ENCODE measurements at places on chromosomes 1 and 21. TPM values are rescaled to one million over a fixed set of nuclear protein-coding genes. Genes with fewer than 3 reads are reported as not detected.

The KLHDC9 gene
- polyA plus RNA-seq: 21.5 TPM

The OR6K3 gene
- 0.08 TPM for polyA plus RNA-seq

The ACOT11 gene
- polyA plus RNA-seq: 15.8 TPM

The CLCA1 gene
- polyA plus RNA-seq: not detected

The AIRE gene
- polyA plus RNA-seq: 0.19 TPM

The SPRR2E gene
- polyA plus RNA-seq: not detected

The NPHS2 gene
- 431 TPM for polyA plus RNA-seq

The RCSD1 gene
- polyA plus RNA-seq: 14.8 TPM

DNA sequence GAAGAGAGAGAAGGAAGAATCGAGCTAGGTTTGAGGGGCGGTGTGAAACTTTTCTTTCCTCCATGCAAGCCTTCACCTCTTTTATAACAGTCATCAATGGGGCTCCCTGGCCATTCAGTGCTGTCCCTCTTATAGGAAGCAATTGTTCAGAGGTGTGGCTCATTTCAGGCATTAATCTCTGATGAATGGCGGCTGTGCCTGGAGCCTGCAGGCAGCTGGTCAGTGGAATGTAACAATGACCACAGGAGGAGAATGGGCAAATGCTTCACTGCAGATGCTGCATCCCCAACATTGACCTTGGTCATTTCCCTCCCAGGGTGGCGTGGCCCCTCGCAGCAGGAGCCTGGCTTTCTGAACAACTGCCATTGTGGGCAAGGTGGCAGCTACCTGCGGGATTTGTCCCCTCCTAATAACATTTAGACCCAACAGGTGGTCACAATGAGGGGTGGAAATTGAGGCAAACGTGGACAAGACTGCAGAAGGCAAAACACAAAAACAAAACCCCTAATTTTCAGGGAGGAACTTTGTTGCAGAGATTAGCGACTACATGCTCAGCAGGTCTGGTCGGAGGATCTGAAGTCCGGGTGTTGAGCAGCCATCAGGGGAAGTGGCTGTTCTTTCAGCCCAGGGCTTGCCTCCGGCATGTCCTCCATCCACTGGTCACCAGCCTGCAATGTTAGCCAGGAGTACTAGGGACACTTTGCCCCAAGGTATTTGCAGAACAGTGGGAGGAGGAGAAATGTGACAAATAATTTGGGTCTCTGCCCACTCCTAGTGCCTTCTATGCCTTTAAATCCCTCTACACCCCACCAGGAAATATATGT is 97.3 kb upstream of the PAXBP1 start:
- DNase-seq: no peak

DNA sequence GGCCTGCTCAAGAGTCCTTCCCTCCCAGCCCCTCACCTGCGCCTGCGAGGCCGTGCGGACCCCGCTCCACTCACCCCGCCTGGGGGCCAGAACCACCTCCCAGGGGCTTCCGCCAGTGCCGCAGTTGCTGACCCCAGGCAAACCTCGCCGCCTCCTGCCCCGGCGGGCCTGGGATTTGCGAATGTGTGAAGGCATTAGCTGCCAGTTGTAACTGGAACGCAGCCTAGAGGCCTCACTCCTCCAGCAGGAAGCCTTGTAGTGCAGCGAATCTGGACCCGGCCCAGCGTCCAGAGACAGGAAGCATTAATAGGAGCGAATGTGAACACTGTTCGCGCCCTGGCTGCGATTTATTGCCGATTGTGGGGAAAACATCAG is 140.9 kb upstream of the ARHGEF16 start:
- DNase-seq: peak; percentile 79

GRCh38 chr1:94092210-94092613 is 28.7 kb downstream of the ABCA4 start:
- DNase-seq: no peak

GRCh38 chr21:35915030-35915429 is 145.3 kb downstream of the SETD4 start:
- no peak for DNase-seq

DNA sequence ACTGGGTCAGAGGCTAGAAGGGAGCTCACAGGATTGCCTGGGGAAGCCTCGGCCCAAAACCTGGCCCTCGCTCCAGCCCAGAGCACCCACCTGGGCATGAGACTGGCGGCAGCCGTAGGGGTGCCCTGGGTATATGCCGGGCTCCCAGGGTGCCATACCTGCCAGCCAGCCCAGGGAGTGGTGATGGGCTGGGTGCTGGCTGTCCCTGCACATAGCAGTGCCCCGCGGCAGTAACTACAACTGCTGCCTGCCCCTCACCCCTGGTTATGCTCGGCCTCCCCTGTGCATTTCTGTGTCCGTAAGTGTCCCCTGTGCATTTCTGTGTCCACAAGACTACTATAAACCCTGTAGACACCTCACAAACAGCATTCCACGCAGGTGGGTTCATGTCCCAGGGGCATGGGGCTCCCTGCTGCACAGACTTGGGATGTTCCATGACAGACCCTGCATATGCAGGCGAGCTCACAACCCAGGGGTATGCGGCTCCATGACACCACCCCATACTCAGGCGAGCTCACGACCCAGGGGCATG is 5.8 kb upstream of the SPATC1L start:
- DNase-seq: no peak

DNA sequence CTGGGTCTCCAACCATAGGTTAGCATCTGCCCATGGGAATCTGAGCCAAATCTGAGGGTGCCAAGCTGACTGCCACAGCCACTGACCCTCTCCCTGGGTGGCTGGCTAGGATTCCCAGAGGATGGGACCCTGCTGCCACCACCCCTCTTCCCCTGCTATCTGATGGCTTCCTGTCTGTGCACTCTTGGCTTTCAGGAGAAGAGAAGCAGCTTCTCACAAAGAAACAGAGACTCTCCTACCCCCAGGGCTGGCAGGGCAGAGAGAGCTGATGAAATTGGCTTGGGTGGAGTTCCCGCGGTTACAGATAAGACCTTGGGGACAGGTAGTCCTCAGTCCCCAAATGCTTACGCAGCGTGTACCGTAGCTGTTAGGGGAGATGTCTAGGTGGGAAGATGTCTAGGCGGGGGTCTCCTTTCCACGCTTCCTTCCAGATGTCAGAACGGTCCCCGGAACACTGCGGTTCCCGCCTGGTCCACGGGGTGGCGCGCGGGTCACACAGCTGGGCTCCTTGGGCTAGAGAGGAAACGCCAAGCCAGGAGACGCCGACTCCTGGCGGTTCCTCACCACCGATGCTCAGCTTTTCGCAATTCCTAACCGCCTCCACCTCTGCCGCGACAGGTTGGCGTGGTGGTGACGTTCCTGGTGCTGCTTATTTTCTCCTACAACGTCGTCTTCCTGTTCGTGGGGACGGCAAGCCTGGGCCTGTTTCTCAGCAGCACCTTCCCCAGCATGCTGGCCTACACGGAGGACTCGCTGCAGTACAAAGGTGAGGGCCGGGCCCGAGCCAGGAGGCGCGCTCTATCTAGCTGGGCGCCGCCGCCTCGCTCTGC is 40.1 kb downstream of the ELK4 start:
- peak; percentile 67 for DNase-seq

- no peak for DNase-seq
These were observed 167.2 kb downstream of the FMN2 start for GRCh38 chr1:240258910-240259309.

- no peak for DNase-seq
These were observed 9.8 kb downstream of the KCNA2 start for GRCh38 chr1:110596312-110596711.

- DNase-seq: no peak
These were observed 46.3 kb downstream of the RNF115 start for GRCh38 chr1:145777357-145778145.

DNA sequence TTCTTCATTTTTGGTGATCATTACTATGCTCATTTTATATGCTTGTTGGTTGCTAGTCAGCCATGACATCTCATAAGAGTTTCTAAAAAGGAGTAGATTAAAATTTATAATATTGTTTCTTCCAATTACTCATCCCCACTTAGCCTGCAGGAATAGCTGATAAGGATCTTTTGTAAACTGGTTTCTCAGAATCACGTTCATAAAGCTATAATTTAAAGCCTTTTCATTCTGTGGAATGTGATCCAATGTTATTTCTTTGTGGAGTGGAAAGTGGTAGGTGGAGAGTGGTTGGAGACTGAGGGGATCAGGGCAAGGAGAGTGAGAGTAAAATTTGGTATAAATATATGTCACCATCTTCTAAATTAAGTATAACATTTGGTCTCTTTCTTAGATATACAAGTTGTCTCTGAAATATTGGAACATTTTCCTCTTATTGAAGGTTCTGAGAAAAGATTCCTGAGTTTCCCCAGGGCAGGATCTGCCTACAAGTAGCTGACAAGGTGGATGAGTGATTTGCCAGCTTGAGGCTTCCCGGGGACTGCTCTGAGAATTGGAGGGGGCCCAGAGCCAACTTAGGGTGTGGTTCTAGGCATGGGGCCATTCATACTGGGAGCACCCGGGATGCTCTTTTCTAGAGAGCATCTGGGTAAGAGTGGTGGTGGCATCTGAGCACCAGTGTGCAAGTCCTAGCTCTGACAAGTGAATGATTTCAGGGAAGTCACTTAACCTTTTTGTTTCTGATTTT is 116.4 kb downstream of the TBX19 start:
- DNase-seq: no peak

- no peak for DNase-seq
These were observed 504.6 kb upstream of the NR5A2 start for GRCh38 chr1:199522936-199523335.

GRCh38 chr1:97123717-97124431 is 402.3 kb downstream of the PTBP2 start:
- DNase-seq: no peak

DNA sequence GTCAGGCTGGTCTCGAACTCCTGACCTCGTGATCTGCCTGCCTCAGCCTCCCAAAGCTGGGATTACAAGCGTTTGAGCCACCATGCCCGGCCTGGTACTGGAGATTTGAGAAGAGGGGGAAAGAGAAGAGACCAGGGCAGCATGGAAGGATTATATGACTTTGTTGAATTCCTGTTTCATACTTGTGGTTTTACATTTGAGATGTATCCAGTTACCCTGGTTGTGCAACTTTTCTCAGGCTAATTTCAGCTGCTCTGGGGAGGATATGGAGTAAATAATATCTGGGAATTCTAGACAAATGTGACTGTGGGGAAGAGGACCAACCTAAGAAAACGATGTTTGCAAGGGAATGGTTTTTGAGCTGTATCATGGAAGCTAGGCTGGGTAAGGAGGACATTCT is 89.5 kb upstream of the GREM2 start:
- no peak for DNase-seq

DNA sequence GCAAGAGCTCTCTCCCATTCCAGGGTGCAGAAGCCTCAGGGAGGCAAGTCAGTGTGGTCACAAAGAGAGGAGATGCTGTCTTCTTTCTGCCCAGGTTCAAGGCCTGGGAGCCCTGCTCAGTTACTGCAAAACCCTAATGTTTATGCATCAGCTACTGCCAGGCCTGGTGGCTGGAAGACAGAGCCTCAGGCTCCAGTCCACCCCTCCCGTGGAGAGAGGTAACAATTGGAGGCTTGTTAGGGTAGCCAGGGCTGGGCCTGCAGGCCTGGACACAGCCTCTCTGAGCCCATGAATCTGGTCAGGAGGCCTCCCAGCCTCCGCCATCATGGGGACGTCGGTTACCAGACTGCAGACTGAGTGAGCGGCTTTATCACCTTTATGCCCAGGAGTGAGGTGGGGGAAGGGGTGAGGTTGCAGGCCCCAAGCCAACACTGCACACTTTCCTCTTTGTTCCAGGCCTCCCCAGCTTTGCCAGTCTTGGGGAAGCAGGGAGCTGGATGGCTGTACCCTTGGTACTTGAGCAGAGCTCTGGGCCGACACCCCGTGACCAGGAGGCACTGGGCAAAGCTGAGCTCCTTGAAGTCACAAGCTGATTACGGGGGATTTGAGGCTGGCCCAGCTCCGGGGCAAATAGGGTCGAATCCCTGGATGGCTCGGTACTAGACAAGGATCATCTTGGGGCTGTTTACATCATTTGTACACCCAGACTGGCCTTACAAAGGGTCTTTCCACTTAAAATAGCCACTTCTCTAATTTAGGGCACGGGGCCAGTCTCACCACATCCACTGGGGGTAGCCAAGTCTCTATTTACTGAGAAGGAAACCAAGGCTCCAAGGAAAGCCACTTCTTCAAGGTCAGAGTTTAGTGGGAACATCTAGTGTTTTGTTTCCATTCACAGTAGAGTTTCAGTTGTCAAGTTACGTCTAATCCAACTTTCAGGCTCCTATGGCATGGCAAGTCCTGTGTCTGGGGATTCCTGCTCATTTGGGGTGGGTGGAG is 5.2 kb downstream of the SLC2A1 start:
- no peak for DNase-seq

DNA sequence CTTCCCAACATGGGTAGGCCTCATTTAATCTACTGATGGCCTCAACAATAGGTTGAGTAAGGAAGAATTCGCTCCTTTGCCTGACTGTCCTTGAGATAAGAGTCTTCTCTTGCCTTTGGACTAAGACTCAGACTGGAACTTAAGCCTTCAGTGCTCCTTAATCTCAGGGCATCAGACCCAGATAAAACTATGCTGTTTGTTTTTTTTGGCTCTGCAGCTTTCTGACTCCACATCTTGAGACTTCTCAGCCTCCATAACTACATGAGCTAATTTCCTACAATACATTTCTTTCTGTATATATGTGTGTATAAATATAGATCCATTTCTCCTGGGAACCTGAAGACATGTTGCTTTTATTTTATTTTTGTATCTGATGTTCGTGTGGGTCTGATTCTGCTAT is 1470.7 kb upstream of the PRMT6 start:
- no peak for DNase-seq

DNA sequence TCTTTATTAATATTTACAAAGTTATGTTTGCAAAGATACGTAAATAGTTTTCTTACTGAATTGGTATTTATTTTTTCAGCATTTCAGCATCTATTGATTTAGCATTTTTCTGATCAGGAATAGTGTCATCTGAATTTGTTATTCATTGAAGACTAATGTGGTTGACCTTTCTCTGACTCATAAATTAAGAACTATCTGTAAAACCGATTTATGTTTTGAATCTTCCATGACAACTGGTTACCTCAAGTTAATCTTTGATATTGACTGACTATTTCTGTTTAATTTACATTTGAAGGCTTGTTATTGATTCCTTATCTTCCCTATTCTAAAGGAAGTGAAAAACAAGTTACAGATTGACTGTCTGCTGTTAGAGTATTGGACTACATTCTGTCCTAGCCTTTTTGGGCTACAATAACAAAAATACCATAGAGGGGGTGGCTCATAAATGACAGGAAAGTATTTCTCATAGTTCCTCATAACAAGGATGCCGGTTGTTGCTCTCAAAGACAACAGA is 1131.4 kb downstream of the PLA2G4A start:
- no peak for DNase-seq
